HuH-7.5 (cell line): ENCODE measurements at places on chromosomes 2 and 18.

DNA sequence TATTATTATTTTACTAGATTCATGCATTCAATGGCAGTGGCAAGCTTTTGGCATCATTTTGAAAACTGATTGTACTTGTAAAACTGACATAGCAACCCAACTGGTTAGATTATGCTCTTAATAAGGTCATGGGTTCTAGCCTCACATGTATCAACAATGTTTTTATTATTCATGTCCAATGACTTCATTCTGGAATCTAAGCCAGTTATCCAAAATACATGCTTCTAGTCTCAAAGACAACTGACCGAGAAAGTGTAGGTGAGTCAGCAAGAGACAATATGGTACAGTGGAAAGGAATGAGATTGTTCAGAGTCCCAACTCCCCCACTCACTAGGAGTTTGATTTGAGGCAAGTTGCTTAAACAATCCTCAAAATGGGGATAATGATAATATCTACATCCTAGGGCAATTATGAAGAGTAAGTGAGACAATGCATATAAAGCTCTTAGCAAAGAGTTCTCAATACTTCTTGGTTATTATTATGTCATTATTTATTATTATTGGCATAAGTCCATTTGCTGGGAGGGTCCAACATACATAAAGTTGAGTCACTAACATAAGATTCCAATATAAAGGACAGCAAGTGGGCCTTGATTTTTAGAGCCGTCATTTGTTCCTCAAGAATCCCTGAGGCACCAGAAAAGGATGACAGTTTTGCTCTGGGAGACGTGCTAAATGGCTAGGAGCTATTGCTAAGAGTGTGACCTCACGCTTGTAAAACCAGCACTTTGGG lies 99.4 kb downstream of the NEB start:
- no peak for DNase-seq

DNA sequence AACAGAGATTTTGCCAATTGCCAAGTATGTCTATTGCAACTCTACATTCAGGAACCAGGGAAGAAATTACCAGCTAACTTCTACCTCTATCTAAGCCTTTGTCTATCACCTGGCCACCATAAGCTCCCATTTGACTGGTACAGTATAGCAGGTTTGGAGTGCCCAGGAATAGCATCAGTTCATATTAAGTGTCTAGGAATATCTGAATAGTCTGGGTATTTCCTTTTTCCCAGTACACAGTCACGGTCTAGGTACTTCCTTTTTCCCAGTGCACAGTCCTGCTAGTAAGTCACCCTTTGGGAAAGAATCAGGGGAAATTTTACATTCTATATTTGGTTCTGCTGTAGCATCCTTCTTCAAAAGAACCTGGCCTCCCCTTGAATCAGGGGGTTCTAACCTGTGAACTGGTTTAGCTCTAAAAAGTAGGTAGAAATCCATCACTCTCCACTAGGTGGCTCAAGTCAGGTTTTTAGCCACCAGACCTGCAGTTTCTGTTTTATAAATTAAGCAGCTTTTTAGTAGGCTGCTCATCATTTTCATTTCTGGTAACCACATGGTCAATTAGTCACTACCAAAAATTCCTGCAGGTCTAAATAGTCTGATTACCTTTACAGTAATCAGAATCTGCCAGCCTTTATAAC lies 49.3 kb upstream of the DNAJC10 start:
- DNase-seq = no peak

- no peak for DNase-seq
These were observed 9.0 kb downstream of the CCDC68 start for GRCh38 chr18:54950221-54950620.

- DNase-seq = no peak
These were observed 82.1 kb upstream of the POMC start for GRCh38 chr2:25250331-25251070.

GRCh38 chr2:217008794-217009193 lies 148.9 kb upstream of the TNP1 start:
- DNase-seq = no peak

DNA sequence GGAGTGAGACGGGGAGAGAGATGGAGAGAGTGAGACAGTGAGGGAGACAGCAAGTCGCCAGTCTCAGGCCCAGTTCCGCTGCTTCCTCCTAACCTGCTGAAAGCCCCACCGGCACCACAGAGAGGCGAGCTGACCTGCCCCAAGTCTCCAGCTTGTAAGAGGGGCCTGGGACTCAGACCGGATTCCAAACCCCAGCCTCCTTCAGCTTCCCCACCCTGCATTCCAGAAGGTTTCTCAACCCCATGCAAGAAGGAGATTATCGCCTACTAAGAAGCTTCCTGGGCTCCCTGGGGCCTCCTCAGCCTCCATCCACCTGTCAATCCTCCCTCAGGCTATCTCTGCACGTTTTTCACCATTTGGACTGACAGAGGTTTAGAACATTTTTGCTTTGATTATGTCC lies 173.1 kb upstream of the RAB6C start:
- DNase-seq = no peak

- DNase-seq = no peak
These were observed 41.6 kb downstream of the DHRS9 start for GRCh38 chr2:169110916-169111315.

- no peak for DNase-seq
These were observed 23.3 kb downstream of the EPB41L3 start for GRCh38 chr18:5520464-5520863.

DNA sequence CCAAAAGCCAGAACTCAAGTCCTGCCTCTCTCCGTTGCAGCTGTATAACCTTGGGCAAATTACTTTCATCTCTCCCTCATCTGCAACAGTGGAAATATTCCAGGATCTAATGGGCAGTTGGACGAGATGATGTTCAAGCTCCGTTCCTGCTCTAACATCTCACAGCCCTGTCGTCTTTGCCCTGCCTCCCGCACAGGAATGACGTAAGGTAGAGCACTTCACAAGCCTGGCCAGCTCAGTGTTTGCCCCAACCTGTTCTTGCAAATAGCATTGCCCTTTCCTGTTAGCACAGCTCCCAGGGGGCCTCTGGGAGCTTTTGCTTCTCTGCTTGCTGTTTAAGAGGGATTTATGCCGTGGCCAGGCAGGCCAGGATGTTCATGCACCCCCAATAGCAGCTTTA lies 107.9 kb downstream of the KLHL29 start:
- DNase-seq = peak; percentile 59

GRCh38 chr18:12393998-12394397 lies 13.7 kb upstream of the PRELID3A start:
- no peak for DNase-seq

GRCh38 chr2:43117521-43118143 lies 108.8 kb downstream of the ZFP36L2 start:
- DNase-seq = no peak

GRCh38 chr2:156652691-156653090 lies 216.5 kb downstream of the GPD2 start:
- DNase-seq = no peak

DNA sequence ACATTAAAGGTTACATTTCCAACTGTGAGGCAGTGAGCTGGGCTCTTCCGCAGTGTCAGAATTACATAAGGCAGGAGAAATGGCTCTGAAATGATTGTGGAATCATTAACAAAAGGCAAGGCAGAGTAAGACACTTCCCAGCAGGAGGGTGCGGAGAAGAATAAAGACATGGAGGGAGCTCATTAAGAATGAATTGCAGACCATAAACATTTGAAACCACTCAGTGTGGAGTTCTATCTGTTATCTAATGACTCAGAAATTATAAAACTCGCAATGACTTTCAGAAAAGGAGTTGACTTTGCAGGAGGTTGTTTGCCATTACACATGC lies 77.0 kb downstream of the SMIM21 start:
- DNase-seq = no peak

DNA sequence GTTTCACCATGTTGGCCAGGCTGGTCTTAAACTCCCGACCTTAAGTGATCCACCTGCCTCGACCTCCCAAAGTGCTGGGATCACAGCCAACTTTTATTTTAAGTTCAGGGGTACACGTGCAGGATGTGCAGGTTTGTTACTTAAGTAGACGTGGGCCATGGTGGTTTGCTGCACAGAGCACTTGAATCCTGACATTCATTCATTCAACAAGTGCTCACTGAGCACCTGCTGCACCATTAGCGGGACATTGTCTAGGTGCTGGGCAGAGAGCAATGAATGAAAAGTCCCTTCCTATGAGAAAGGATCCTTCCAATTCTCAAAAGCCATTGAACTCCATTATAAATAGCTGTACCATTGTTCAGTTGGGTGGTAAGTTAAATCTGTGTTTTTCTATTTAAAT lies 31.0 kb downstream of the TGFA start:
- no peak for DNase-seq

DNA sequence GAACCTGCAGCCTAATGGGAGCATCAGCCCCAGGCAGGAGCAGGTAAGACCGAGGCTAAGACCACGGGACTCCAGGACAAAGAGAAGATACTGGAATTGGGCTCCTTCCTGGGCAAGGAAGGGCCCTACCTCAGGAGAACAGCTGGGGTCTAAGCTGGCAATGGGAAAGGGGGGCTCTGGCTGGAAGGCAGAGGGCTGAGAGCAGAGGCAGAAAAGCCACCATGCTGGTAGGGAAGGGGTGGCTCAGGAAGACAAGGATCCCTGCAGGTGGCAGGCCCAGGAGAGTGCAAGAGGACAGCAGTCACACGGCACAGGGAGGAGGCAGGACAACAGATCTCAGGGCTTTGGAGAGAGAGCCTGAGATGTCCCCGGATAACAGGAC lies 203.5 kb downstream of the NDUFA10 start:
- no peak for DNase-seq

- DNase-seq = no peak
These were observed 216.4 kb upstream of the MYT1L start for GRCh38 chr2:2547451-2547850.

GRCh38 chr2:207184768-207185167 lies 19.0 kb upstream of the KLF7 start:
- DNase-seq = no peak
